ENCODE measurements at places on chromosomes 13 and 19.

- DNase-seq: no peak
Observed at GRCh38 chr13:84470528-84470927, 588.3 kb upstream of the SLITRK1 start.

GRCh38 chr19:35756377-35757230 is at the start of gene HSPB6:
TSS of gene HSPB6 (minus strand) at chr19:35757029. CDS start at chr19:35757008, 21 bp downstream.
- no peak for DNase-seq

DNA sequence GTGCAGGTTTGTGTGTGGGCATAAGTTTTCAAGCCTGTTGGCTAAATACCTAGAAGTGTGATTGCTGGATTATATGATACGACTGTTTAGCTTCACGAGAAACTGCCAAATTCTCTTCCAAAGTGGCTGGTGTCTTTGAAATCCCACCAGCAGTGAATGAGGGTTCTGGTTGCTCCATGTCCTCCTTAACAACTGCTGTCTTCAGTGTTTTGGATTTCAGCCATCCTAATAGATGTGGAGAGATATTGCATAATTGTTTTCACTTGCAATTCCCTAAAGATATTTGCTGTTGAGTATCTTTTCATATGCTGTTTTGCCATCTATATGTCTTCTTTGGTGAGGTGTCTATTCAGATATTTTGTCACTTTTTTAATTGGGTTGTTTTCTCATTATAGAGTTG is 390.5 kb downstream of the ZNF536 start:
- DNase-seq: no peak

DNA sequence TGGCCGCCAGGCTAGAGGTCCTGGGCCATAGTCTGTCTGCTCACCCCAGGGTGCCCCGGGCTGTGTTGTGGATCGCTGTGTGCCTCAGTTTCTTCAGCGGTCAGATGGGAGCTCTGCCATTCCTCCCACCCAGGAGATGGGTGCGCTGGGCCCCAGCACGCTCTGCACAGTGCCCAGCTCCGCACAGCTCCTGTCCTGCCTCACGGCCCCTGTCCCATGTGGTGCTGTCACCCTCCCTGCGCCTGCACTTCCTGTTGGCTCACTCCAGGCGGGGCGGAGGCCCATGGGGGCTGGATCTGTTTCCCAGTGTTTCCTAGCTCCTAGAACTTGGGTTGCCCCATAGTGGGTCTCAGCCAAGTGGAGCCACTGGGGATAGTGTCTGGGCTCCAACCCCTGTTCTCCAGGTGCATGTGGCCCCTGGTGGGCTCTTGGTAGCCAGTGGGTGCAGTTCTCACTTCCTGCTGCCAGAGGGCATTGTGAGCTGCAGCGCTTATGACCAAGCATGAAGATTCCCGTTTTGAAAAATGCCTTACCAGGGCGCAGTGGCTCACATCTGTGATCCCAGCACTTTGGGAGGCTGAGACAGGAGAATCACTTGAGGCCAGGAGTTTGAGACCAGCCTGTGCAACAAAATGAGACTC is 69.8 kb downstream of the KDM4B start:
- peak; percentile 27 for DNase-seq

DNA sequence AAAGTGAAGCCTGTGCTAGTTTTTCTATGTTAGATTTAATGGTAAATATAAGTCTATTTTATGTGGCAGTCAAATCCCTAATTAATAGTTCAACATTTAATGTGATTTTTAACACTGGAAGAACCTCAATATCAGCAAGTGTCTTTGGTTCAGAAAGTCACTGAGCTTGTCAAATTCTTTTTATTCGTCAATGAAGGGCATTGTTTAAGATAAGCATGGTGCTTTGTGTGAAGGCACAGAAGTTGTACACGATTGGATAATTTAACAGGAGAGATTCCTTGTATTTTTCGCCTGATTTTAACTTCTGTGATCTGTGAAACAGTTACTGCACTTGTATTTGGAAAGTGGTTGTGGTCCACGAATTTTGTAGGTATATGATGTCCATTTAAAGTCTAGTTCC is 30.2 kb upstream of the RB1 start:
- DNase-seq: no peak

- DNase-seq: no peak
Observed at GRCh38 chr19:55228015-55228391, 560 bp downstream of the TMEM86B start.

DNA sequence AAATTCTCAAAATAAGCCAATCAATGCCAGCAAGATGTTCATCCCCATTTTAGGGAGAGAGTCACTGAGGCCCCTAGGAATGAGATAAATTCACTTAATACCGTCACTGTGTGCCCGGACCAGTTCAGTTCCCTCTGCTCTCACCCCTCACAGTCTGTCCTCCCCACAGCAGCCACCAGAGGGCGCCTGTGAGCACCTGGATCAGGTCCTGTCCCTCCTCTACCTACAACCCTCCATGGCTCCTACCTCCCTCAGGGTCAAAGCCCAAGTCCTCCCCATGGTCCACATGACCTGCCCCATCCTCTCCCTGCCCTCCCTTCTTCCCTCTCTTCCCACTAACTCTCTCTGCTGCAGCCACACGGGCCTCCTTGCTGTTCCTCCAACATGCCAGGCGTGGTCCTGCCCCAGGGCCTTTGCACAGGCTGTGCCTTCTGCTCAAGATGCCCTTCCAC is 42.0 kb upstream of the NFIC start:
- no peak for DNase-seq
